Liver (tissue), 10 donors: ENCODE measurements at places on chromosomes 5 and 9. TPM values are rescaled to one million over a fixed set of nuclear protein-coding genes. Genes with fewer than 3 reads are reported as not detected.
A peak's percentile ranks its signal among the peaks of the same experiment; 100 is the strongest.

DNA sequence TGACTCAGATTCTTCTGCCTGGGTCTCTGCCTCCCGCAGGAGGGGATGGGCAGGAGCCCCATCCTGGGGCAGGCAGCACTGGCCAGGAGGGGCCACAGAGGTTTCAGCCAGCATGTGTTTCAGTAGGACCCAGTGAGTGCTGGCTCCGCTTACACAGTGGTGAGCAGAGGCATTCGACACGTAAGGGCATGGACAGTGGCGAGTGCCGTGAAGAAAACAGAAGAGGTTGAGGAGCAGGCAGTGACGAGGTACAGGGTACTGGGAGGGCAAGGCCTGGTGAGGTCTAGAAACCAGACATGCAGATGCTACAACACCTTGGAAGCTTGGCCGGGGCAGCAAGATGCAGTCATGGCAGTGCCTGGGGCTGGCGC, 41.5 kb downstream of the CACNA1B start:
- no peak overlapping the region for H3K27ac ChIP-seq
- no peaks in the 10 kb centered on the region for H3K27me3 ChIP-seq
- DNase-seq: no peak
- no peaks in the 10 kb centered on the region for H3K4me1 ChIP-seq

- no peak overlapping the region for H3K4me3 ChIP-seq
- no peak for DNase-seq
- H3K4me1 ChIP-seq: no peaks in the 10 kb centered on the region
- no peak overlapping the region for H3K27ac ChIP-seq
- H3K27me3 ChIP-seq: no peaks in the 10 kb centered on the region
- no peaks in the 10 kb centered on the region for H3K36me3 ChIP-seq
Measured at GRCh38 chr5:152607401-152608160, 202.5 kb upstream of the NMUR2 start.

The FAM169A gene
- total RNA-seq: 1.0 TPM

DNA sequence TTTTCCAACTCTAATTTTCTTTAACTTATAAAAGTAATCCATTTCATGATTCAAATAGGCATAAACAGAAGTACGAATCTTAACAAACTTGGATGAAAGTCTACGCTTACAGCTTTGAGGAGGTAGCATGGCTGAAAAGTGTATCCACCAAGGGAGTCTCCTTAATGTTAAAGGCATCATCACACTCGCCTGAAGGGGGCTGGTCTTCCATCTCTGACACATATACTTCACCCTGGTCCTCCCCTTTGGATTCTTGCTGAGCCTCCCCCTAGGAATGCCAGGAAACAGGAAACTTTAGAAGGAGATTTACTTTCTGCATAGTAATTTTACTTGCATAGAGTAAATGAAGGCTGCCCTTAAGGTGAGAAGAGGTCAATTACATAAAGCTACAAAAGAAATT, 10.3 kb upstream of the NME5 start:
- H3K4me1 ChIP-seq: no peaks in the 10 kb centered on the region
- no peak for DNase-seq
- no peak overlapping the region for H3K4me3 ChIP-seq

- H3K36me3 ChIP-seq: no peaks in the 10 kb centered on the region
- no peaks in the 10 kb centered on the region for H3K27me3 ChIP-seq
- no peak overlapping the region for H3K4me3 ChIP-seq
- H3K4me1 ChIP-seq: no peaks in the 10 kb centered on the region
- H3K27ac ChIP-seq: no peak overlapping the region
Measured at GRCh38 chr5:91641730-91642350, 258.7 kb upstream of the ARRDC3 start.

DNA sequence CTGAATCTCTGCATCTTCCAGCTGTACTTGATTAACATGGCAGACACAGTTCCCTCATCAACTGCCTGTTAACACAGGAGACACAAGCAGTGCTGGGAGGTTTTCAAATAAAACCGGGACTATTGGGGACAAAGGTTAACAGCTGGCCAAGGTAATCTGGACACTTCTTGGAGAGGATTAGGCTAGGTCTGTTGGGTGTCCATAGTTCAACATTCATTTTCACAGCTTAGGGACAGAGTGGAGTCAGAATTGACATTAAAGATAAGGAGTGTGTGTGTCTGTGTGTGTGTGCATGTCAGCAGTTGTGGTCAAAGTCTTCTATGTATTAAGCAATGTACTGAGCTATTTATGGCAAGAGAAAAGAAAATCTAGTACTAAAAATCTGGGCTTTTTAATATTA, 216.2 kb downstream of the MED10 start:
- DNase-seq: no peak
- H3K27ac ChIP-seq: peak overlapping the region; percentile 52
- no peaks in the 10 kb centered on the region for H3K36me3 ChIP-seq
- no peaks in the 10 kb centered on the region for H3K27me3 ChIP-seq

- H3K27ac ChIP-seq: no peak overlapping the region
- peaks cover 7% of the 10 kb centered on the region for H3K4me1 ChIP-seq
- H3K36me3 ChIP-seq: no peaks in the 10 kb centered on the region
- H3K4me3 ChIP-seq: no peak overlapping the region
- no peak for DNase-seq
- H3K27me3 ChIP-seq: no peaks in the 10 kb centered on the region
Measured at GRCh38 chr9:34558919-34559623, 30.5 kb downstream of the CNTFR start.

DNA sequence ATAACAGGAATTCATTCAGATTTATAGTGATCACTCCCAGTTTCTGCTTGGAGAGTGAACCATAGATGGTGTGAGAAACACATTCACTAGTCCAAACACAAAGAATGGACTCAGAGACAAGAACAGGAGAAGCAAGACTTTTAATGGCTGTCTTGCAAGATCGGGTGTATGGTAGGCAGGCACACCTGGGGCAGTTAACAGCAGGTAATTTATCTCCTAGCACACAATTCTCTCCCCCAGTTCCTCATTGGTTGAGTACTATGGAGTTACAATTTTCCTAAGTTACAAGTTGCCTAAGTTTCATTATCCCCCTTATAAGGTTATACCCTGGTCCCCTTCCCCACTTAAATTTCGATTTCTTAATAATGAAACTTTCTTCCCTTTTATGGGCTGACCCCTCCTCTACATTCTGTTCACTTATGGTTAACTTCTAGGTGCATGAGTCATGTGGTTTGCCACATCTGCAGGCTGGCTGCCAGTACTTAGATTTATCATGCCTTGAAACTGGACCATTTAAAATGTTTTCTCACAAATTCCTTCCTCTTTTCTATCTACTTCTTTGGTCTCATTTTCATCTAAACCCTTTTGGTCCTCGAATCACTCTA, 623.3 kb downstream of the HINT1 start:
- H3K27me3 ChIP-seq: no peaks in the 10 kb centered on the region
- no peak overlapping the region for H3K4me3 ChIP-seq
- H3K36me3 ChIP-seq: no peaks in the 10 kb centered on the region
